Erythroblast (primary cell): ENCODE measurements at places on chromosomes 6 and 20.

DNA sequence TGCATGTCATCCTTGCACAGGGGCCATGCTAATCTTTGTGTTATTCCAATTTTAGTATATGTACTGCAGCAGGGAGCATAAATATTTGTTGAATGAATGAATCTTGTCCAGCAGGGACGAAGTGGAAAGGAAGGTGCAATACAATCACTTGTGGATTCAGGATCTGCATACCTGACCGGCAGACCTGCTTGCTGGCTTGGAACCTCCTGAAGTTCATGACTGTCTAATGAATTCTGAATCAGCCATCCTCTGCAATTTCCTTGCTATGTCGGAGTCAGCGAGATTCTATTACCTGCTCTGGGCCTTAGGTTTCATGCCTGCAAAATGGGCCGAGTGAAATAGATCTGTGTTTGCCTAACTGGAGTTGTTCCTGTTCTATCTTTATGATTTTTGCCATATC lies 17.4 kb upstream of the NCOA3 start:
- no peak for DNase-seq

DNA sequence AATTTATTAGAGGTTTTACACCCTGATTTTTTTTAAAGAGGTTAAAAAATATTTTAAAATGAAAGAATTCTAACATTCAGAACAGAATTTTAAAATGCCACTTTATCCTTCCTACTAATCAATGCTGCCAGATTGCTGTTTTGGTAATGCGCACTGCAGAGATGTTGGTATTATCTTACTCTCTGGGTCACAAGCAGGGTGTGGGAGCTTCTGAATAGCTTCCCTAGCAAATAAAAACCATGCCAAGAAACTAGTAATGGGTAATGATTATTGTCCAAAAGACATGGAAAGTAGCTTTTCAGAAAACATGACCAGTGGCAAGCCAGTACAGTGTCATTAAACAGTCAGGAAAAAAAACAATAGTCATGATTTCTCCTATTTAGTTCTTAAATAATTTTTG lies 205.4 kb downstream of the TPBG start:
- no peak for DNase-seq

DNA sequence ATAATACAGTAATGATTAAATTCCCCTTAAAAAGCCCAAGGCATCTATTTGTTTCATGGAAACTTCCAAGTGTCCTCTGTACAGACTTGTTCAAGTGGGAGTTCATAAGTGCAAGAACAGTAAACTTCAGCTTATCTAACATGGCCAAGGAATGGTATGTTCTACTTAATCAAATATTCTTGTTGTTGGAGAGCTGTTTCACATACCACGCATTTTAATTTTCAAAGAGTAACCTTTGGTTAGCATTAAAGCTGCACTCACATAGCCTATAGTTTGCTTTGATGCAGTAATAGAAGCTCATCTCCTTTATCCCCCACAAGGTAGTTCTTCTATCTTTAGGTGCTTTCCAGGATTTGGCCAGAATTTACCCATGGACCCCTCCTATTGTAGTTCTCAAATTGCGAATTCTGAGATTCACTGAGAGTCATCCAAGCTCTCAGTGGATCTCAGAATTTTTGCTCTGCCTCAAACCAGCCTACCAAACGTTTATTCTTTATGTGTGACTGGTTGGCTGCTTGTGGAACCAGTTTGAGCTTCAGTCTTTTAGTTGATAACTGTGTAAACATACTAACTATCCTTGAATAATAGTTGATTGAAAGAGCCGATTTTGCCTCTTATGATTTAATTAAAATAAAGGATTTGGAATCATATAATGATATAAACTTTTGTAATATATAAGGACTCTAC lies 668.0 kb upstream of the FLRT3 start:
- DNase-seq = no peak

DNA sequence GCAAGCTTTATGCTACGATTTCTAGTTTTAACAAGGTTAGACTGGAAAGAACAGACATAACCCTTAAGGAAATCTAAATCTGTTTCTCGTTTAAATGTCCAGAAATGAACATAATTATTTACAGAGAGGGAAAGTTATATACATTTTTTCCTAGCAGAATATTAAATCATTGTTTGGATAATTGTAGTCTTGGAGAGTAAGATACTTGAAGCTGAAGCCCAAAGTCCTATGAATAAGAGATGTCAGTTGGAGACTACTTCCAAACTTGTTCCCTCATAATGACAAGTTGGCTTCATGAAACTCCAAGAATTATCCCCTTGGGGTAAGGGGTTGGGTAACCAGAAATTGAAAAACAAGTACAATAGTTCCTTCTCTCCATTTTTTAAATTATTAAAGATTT lies 911.1 kb upstream of the MAN1A1 start:
- no peak for DNase-seq

- no peak for DNase-seq
Measured at GRCh38 chr6:111819458-111819857, 53.8 kb downstream of the FYN start.

DNA sequence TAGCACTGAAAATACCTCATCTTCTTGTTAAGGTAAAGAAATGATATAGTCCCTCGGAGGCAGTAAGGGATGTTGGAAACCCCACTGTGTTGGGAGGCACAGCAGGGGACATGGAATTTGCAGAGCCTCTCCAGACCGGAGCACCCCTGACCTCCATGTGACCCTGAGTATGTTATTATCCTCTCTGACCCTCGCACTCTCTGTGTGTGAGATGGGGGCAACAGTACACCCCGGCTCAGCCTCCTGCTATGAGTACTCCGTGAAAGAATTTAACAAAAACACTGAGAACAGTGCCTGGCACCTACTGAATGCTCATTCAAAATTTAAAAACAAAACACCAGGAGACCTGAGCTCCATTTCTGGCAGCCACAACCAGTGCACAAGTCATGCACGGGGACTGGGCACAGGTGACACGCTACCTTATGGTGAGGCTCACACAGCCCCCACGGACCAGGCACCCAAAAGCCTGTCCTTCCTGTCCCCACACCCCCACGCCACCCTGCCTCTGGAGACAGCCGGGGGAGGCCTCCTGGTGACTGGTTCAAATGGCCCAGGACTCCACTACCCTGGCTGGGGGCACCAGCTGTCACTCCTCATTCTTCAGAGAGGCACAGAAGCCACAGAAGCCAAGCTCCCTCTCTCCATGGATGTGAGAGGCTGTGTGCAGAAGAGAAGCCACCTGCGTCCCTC lies 6.1 kb downstream of the NINL start:
- DNase-seq = no peak

DNA sequence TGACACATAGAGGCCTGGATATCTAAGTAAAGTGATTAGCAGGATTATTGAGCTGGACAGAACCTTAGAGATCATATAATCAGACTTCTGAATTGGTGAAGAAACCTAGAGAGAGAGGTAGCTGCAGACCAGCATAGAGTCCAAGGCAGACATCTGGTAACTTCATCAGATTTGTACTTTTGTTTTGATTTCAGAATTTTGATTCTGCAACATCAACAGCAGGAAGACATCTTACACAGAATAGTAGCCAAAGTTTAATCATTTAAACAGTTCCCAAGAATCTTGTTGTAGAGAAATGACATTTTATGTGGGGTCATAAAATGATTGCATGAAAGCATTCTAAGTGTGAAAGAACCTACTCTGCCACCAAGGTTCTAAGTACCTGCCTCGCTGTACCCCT lies 39.4 kb downstream of the RPRD1B start:
- no peak for DNase-seq

GRCh38 chr6:74249658-74250057 lies 553.7 kb downstream of the CD109 start:
- DNase-seq = no peak

DNA sequence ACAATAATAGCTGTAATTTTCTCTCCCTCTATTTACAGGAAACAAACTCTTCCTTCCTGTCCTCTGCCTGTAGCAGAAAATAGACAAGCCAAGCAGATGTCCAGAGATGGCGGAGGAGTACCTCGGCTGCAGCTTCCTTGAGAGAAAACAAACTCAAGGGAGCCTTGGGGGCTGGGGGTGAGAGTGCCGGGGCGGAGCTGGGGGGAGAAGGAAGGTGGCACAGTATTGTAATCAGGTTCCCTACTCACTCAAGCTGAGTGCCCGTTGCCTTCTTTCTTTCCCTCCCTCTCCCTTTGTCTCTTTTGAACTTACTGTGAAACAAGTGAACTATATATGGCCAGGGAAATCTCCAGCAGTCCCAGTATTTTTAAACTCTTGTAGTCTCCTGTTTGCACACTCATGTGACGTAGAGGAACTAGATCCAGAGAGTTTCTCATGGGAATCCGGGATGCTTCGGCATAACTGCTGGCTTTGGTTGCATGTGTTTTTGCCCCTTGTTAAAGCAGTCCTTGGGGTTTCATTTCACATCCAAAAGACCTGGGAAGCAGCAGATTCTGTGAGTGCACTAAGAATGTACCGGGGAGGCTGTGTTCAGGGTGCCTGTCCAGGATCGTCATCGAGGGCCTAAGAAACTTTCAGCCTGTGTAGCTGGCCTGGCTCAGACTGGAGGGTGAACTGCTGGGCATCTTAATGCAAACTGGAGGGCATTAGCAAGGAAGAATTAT lies 44.6 kb upstream of the HDDC2 start:
- no peak for DNase-seq

DNA sequence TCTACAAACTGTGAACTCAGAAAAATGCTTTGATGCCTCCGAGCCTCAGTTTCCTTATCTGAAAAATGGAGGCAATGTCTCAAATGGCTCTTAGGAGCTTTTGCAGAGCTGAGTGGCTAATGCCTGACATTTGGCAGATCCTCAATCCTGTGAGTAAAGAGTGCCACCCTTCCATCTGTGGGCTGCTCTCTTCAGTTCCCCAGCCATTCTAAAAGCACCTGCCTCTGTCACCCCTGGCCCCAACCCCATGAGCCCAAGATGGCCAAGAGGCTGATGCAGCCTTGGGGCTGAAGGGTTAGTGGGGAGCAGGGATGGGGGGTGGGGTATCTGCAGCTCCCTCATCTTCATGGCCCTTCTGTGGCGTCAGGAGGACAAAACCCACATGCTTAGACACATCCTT lies 14.5 kb upstream of the GUCA1A start:
- no peak for DNase-seq

DNA sequence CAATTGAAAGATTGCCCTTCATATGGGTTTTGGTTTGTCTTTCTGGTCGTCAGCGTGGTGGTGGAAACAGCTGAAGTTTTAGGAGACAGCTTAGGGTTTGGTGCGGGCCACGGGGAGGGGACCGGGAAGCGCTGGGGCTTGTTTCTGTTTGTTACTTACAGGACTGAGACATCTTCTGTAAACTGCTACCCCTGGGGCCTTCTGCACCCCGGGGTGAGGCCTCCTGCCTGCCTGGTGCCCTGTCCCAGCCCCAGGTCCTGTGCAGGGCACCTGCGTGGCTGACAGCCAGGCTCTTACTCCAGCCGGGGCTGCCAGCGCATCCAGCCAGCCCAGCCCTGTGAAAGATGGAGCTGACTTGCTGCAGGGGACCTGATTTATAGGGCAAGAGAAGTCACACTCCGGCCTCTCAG lies 22.8 kb downstream of the NPEPL1 start:
- DNase-seq = no peak

DNA sequence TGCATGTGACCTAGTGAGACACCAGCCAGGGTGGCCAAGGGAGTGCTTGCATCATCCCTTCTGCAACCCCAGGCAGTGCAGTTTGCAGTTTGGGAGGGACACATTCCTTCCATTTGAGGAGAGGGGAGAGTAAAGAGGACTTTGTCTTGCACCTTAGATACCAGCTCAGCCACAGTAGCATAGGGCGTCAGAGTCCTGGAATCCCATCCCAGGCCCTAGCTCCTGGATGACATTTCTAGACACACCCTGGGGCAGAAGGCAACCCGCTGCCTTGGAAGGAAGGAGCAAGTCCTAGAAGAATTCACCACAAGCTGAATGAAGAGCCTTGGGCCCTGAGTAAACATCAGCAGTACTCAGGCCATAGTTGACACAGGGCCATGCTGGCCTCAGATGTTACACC lies 680.4 kb upstream of the IMPG1 start:
- no peak for DNase-seq

- no peak for DNase-seq
Measured at GRCh38 chr6:166386111-166386510, 3.4 kb upstream of the MPC1 start.

GRCh38 chr20:21323640-21324039 lies 20.5 kb downstream of the XRN2 start:
- DNase-seq = peak; percentile 41

GRCh38 chr6:151239603-151240035 lies at the start of gene AKAP12:
Gene AKAP12 (plus strand): TSS chr6:151239967. CDS start chr6:151240563, 596 bp downstream.
- no peak for DNase-seq

DNA sequence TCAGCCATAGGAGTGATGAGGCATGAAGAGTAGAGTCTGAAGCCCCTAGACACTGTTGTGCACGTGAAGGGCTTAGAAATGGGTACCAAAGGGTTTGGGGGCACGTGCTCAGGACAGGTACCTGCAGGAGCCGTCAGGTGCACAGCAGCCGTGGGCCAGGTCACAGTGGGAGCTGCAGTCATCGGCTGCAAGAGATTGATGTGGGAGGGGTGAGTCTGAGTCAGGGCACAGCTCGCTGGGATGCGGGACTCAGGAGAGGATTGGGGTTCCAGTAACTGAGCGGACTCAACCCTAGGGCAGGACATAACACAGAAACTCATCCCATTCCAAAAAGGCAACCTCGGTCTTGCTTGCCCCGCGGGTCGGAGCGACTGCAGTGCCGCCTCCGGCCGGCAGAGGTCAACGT lies 1.1 kb downstream of the DLK2 start:
- DNase-seq = peak; percentile 84

DNA sequence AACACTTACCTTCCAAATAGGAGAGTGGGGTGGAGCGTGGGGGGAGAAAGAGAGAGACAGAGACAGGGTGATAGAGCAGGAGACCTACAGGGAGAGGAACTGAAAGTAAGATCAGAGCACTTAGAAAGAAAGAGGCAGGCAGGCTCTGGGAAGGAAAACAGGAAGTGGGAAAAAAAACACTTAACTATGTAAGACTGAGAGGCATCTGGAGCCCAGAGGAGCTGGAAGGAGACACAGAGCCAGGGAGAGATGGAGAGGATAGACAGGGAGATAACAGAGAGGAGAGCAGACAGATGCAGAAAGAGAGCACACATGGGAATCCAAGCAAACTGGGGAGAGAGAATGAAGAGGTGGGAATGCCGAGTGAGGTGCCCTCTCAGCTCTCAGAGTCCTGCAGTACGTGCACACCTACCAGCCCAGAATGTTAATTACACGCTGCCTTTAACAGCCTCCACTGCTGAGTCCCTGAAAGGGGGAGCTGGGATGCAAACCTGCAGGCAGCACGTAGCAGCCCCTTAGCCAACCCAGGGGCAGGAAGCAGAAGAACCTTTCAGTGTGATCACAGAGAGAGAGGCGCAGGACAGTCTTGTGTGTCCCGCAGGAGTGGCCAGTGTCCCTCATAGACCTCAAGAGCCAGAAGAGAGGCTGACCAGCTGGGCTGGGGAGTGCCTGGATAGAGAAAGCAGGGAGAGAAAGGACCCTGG lies 132.7 kb upstream of the LRFN2 start:
- peak; percentile 45 for DNase-seq
